WTC11 (cell line): ENCODE measurements at places on chromosomes 2 and 18. TPM values are rescaled to one million over a fixed set of nuclear protein-coding genes. Genes with fewer than 3 reads are reported as not detected.

The SEC11C gene
- 44.3 to 49.5 TPM (median 45.9 TPM) in 3 replicates for total RNA-seq

The ZAP70 gene
- 0.61 to 0.73 TPM (median 0.64 TPM) in 3 replicates for total RNA-seq

The CETN1 gene
- total RNA-seq, result not detected in 3 replicates

The HOXD1 gene
- total RNA-seq, result 0.14 to 0.22 TPM in 2 of 3 replicates, not detected in the other

DNA sequence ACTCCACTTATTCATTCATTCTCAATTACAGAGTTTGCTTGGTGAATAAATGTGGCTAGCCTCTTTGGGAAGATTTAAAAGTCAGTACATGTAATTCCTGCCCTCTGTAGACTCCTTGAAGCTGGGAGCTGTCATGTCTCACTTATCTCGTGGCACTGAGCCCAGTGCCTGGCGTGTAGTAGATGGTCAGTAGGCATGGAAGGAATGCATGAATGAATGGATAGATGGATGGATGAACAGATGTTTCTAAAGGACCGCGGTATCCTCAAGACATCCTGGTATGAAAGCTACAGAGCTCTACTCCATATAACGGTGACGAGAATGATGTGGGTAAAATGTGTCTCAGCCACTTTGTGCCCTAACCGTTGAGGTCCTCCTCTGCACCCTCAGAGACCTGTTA is 83.0 kb downstream of the MARCO start:
- no peak for DNase-seq

DNA sequence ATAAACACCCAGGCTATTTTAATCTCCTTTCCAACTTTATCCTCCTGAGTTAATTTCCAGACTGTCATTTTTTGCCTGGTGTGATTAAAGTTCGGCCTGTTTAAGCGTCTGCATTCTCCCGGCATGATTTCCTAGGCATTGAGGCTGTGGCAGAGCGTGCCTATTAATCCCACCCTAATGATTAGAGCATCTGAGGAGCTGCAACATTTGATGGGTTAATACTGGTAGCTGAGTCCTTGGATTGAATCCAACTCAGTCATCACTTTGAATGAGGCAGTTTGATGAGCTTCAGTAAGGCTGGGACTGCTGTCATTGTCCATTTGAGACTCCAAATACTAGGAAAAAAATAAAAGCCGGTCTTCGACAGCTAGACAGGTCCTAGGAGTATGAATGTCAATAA is 882.5 kb downstream of the SLC4A3 start:
- no peak for DNase-seq

GRCh38 chr2:84830095-84830494 is 50.8 kb downstream of the TRABD2A start:
- peak; percentile 34 for DNase-seq

GRCh38 chr18:686339-687111 is 25.9 kb downstream of the ENOSF1 start:
- peak; percentile 54 for DNase-seq

DNA sequence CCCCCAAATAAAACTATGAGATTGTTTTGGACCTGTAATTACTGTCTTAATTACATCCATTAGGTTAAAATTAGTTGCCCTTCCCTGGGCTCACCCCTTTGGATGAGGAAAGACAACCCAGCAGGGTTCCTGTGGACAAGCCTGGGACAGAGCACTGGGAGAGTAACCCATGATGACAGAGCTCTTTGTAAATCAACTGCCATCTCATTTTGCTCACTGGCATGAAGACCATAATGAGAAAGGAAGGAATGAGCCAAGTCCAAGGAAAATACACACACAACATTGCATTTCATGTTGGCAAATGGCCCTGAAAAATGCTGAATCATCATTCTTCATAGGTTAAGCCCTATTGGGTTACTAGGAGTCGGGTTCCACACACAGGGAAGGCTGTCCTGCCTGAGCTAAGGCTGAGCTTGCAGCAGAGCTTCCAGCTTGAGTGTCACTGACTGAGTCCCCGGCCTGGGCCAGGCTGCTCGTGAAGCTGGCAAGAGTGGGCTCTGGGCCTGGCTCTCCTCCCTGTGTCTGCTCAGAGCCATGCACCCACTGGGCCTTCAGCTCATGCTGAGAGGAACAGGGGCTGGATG is 94.1 kb upstream of the ACAA2 start:
- DNase-seq, result no peak

GRCh38 chr2:144411473-144411872 is 108.4 kb downstream of the ZEB2 start:
- no peak for DNase-seq

DNA sequence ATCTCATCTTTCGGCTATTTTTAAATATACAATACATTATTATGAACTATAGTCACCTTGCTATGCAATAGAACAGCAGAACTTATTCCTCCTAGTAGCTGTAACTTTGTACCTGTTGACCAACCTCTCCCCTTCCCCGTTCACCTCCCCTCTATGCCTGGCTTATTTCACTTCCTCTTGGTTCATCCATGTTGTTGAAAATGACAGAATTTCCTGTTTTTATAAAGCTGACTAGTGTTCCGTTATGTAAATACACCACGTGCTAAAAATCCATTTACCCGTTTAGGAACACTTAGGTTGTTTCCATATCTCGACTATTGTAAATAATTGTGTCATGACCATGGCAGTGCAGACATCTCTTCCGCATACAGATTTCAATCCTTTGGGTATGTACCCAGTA is 10.3 kb downstream of the ALPI start:
- no peak for DNase-seq

GRCh38 chr2:71609958-71610357 is 156.6 kb downstream of the DYSF start:
- no peak for DNase-seq

- DNase-seq, result no peak
Observed at GRCh38 chr2:28977176-28977875, 3.8 kb upstream of the TOGARAM2 start.
